ENCODE measurements at places on chromosomes 12 and 14.

- no peak for DNase-seq
Observed at GRCh38 chr12:6207259-6207925, 7.2 kb downstream of the CD9 start.

DNA sequence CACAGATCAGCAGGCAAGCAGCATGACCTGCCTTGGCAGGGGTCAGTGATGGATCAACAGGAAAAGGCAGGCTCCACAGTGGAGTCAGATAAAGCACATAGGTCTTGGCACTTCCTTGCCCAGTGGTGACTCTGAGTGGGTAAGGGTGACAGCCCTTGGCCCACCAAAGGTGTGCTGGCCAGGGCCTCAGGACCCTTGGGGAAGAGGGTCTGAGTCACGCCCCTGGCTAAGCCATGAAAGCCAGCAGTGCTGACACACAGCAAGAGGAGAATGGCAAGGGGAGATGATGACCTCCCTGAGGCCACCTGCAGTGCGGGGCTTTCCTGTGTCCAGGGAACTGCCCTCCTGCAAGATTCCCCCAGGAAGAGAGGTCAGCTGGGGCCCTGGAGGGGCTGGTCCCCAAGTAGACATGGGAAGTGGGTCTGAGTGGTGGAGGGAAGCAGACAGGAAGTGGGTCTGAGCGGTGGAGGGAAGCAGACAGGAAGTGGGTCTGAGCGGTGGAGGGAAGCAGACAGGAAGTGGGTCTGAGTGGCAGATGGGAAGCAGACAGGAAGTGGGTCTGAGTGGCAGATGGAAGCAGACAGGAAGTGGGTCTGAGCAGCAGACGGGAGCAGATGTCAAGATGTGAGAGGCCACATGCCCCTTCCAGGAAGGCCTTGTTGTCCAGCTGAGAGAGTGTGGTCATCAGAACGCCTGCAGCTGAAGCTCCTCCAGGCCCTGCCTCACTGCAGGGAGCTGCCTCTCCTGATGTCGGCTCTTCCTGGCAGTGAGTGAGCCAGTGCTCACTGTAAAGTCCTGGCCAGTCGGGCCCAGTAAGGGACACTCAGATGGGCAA, 34.8 kb downstream of the DIO3 start:
- DNase-seq = no peak

- no peak for DNase-seq
Observed at GRCh38 chr14:92385561-92385960, 62.6 kb downstream of the SLC24A4 start.

DNA sequence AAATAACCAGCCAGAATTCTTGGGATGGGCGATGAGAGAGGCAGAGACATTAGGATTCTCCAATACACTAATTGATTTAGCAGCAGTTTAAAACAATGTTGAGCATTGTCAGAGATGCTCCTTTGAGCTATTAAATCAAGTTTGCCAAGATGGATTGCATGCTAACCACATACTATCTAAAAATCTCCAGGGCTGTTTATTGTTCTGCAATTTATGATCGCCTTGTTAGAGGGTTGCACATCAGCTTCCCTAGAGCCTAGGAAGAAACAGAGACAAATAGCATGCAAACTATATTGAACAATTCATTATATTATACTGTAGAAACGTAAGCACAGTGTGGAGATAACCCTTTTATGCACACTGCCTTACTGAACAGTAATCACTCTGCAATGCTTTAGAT, 599.9 kb downstream of the SOX5 start:
- no peak for DNase-seq

- DNase-seq = no peak
Observed at GRCh38 chr14:77275041-77275580, 4.1 kb upstream of the NGB start.

- DNase-seq = no peak
Observed at GRCh38 chr12:26247873-26248272, 52.5 kb downstream of the SSPN start.

DNA sequence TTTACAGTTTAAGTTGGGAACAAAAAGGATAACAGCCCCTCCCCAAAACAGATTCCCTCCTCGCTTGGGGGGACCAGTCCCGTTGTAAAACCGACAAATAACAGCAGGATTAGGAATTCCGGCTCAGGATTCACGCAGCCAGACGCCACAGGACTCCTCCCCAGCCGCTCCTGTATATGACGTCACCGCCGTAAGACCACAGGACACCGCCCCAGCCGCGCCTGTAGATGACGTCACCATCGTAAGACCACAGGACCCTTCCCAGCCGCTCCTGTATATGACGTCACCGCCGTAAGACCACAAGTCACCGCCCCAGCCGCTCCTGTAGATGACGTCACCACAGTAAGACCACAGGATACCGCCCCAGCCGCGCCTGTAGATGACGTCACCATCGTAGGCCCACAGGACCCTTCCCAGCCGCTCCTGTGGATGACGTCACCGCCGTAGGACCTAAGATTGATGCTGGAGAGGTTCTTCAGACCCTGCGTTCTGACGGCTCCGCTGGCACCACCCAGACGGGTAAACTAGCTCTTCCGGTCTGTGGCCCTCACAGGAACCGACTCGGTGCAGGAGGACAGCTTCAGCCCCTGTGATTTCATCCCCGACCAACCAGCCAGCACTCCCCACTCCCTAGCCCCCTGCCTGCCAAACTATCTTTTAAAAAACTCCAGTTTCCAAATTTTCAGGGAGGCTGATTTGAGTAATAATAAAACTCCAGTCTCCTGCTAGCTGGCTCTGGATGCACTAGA, 43.9 kb upstream of the FBRSL1 start:
- DNase-seq = peak; percentile 22

DNA sequence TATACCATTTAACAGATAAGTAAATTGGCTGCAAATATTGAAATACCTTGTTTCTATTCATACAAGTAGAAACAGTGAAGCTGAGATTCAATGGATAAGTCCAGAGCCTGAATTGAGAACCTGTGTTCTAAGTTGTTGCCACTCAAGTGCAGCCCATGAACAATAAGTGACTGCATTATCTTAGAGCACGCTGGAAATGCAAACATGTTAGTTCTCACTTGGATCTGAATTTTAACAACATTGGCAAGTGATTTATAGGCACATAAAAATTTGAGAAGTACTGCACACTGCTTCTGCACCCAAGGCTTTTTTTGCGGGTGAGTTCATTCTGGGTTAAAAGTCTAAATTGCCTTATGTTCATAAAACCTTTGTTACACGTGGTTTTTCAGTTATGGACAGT, 484.3 kb downstream of the NAV3 start:
- no peak for DNase-seq

- DNase-seq = no peak
Observed at GRCh38 chr14:101402936-101403660, 158.2 kb upstream of the DIO3 start.

DNA sequence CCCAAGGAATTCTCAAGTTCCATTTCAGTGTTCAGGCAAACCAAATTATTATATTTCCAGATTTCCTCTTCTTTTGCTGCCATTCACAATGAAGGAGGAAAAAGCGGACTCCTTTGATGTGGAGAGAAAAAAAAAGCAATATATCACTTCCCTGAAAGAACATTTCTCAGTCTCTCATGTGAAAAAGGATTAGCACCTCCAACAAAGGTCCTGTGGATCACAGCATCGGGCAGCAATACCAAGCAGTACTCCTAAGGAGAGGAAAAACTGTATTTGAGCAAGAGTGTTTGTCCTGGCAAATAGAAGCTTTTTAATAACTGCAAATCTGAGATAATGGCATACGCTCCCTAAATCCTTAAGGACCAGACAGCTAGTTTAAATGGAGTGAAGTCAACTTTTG, 93.9 kb upstream of the RFX4 start:
- DNase-seq = no peak

DNA sequence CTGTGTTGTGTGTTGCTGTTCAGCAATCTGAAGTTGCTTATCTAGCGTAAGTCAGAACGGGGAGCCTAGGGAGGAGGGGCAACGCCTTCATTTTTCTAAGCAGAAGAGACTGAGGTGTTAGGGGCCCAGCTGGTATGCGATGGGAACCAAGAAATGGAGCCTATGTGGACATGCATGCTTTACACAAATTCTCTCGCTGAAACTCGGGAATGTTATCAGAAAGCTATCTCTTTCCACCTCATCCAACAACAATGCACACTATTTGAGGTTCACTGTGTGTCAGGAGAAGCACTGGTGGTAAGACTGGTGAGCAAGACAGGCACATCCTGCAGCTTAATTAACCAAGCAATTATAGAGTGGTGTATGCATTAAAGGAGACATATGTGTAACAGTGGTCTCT, 89.7 kb downstream of the NRXN3 start:
- no peak for DNase-seq

DNA sequence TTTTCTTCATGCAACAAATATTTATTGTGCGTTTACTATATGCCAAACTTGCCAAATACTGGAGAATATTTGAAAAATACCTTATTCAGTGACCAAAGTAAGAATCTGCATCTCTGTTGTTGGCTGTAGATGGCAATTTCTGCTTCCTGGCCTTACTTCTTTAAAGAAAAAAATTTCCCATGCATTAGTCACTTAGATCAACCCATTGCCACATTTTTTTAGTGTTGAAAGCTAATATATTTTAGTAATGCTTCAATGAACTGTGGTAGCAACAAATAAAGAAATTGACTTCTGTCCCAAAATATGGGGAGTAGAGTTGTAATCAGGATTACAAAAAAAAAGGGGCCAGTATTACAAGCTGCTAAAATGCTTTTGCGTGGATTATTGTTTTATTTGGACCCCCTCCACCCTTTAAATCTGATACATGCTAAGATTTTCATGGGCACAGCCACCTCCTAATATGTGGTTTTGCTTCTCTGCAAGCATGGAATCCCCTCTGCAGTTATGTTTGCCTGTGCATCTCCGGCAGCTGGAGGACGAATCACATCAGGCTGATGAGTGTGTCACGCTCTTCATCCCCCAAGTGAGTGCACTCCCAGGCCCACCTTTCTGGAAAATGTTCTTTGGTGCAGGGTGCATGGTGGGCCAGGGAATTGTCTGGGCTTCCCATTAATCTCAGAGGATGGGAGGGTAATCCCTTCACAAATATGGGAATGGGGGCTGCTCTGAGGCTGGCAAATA, 38.1 kb upstream of the PTCSC3 start:
- DNase-seq = no peak

DNA sequence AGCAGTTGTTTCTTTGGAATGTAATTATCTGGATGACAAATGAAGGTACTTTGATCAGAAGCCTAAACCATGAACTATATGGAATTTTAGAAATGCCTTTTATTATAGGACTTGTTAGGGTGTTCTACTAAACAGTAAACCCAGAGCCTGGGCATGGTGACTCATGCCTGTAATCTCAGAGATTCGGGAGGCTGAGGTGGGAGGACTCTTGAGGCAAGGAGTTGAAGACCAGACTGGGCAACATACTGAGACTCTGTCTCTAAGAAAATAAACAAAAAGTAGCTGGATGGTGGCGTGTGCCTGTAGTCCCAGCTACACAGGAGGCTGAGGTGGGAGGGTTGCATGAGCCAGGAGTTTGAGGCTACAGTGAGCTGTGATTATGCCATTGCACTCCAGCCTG, 23.9 kb downstream of the PALS1 start:
- no peak for DNase-seq

Data from stimulated activated CD8-positive, alpha-beta memory T cell treated with anti-CD3 and anti-CD28 coated beads, Interleukin-12 subunit alpha, Interleukin-12 subunit beta, amount 100 ng/mL, for 1 hour (primary cell).